ENCODE measurements at places on chromosomes 3 and 15. TPM values are rescaled to one million over a fixed set of nuclear protein-coding genes. Genes with fewer than 3 reads are reported as not detected.

PAK6 gene
- polyA plus RNA-seq, result 8.7 TPM

CLDN18 gene
- polyA plus RNA-seq, result 3.0 TPM

TMEM212 gene
- 0.35 TPM for polyA plus RNA-seq

FBXL2 gene
- polyA plus RNA-seq, result 26.2 TPM

NUP210 gene
- polyA plus RNA-seq, result 35.1 TPM

AP3B2 gene
- 2.6 TPM for polyA plus RNA-seq

MAGEL2 gene
- polyA plus RNA-seq, result 4.8 TPM

BFSP2 gene
- polyA plus RNA-seq, result 0.56 TPM

LINGO1 gene
- polyA plus RNA-seq, result 16.2 TPM

SNX33 gene
- 20.8 TPM for polyA plus RNA-seq

TRIM42 gene
- not detected for polyA plus RNA-seq

- no peak for DNase-seq
Observed at GRCh38 chr15:69869291-69869690, 228.4 kb downstream of the TLE3 start.

GRCh38 chr3:29291260-29291981, 10.6 kb downstream of the RBMS3 start:
- no peak for DNase-seq

DNA sequence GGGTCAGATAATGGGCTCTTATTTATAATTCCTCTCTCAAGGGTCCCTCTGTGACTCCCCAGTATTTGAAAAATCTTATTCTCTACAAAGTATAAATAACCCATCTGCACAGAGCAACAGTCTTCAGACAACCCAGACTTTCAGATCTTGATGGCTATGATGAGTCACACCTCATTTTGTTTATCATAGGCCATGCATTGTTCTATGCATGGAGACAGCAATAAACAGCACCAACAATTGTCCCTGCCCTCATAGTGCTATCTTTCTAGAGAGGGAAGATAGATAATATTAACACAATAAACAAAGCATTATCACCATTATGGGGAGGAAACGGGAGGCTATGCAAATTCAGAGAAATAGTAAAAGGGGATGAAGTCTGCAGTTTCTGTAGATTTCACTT, 13.4 kb downstream of the FHIT start:
- no peak for DNase-seq

- DNase-seq, result no peak
Observed at GRCh38 chr3:147130461-147130860, 275.9 kb downstream of the ZIC4 start.

DNA sequence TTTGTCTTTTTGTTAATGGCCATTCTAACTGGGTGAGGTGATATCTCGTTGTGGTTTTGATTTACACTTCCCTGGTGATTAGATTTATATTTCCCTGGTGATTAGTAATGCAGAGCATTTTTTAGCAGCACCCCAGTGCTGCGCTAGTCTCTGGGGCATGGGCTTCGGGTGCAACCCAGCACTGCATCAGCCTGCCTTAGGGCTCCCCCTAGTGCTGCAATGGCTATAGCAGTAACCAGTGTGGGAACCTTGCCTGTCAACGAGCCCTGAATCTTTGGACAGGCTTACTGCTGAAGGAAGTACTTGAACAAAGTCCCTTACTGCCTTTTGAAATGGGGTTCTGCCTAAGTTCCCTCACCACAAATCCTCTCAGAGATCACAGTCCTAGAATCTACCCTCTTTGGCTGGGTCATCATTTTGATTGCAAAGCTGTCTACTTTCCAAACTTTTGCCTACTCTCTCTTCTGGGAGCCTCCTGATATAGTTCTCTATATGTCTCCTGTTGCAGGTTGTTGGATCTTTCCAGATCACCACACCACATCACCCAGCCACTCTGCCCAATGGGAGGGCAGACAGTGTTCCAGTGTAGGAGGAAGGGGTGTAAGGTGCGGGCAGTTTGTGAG, 79.2 kb upstream of the CCNL1 start:
- no peak for DNase-seq

GRCh38 chr3:139455206-139455605, 21.1 kb downstream of the RBP2 start:
- DNase-seq, result no peak

DNA sequence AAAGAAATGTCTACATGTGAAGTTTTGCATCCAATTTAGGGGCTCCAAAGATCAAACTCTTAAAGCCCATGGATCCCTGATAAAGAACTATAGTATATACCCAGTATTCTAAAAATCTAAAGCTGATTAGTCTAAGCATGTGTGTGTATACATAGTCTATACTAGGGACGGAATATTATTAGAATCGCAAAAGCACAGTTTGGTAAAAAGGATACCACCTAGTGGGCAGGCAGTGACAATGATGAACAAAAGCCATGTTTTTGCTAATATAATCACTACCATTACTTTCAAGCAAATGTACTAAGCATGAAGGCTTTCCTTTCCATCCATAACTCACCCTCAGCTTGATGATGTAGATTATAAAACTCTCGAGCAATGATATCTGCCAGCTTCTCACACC, 16.5 kb downstream of the POLQ start:
- DNase-seq, result no peak

DNA sequence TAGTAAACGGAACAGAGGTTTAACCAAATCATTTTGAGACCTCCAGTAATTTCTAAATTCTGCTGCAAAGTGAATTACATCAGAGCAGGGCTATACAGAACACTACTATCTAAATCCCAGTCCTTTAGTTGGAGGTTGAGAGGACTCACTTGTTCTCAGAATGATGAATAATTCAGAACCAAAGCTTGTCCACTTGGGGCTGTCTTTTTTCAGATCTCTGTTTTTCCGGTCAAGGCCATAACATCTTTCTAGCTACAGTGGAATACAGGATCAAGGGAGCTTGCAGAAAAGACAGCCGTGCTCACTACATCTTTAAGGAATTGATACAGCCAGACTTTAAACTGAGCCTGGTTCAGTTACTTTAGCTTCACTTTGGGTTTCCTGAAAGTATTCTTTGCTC, 194.5 kb downstream of the EFHB start:
- no peak for DNase-seq

DNA sequence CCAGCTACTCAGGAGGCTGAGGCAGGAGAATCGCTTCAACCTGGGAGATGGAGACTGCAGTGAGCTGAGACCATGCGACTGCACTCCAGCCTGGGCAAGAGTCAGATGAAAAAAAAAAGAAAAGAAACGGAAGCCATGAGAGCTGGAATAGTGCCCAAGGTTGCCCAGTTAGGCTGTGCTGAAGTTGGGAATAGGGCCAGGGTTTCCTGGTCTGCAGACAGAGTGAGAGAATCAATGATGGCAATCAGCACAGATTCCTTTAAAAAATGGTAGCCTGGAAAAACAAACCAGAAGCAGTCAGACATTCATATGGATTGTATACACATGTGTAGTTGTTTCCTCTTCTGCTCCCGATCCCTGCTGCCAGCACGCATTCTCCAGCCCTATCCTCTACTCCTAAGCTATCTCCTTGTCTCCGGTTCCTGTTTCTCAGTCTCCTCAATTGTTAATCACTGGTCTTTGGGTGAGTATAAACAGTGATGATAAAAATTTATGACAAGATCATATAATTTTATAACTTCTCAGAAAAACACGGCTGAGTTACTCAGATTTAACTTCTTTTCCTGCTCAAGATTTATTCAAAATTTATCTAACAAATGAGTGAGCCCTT, 316.2 kb upstream of the UMPS start:
- DNase-seq, result no peak

DNA sequence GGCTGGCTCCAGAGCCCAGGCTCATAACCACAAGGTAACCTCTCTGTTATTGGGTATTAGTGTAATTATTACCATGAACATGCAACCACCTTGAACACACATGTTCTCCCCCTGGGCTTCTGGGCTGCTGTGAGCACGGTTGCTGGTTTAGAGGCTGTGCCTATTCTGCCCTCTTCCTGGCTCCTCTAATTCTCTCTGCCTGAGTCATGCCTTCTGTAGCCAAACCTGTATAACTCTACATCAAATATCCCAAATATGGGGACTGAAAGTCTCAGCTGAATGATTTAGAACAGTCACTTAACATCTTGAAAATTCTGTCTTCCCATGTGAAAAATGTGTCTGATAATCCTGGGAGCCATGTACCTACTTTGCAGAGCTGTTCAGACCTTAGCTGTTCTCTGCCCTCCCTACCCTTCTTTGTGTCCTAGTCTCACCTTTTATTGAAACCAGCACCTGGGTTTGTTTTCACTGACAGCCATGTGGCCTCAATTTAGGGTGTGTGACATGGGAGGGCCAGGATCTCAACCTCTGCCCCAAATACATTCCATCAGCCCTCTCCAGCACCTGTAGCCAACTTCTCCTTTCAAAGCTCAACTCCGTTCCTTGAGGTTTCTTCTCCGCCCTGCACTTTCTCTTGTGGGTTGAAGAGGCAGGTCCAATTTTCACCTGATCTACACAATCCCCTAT, 60.7 kb downstream of the PDZRN3 start:
- no peak for DNase-seq

DNA sequence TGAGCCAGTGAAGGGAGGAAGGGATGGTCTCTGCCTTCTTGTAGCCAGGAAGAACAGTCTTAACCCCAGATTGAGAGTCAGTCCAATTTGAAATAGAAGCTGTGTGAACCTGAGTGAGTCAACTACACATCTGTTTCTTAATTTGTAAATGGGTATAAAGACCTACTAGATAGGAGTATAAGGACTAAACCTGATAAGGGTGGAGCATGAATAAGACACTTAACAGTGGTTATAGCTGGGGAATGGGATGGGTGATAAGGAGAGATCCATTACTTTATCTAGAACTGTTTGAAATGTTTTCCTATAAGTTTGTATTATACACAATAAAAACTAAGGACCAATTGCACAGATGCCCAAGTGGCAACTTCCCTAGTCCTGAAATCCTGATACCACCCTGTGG, 1.4 kb downstream of the MAN2C1 start:
- no peak for DNase-seq

DNA sequence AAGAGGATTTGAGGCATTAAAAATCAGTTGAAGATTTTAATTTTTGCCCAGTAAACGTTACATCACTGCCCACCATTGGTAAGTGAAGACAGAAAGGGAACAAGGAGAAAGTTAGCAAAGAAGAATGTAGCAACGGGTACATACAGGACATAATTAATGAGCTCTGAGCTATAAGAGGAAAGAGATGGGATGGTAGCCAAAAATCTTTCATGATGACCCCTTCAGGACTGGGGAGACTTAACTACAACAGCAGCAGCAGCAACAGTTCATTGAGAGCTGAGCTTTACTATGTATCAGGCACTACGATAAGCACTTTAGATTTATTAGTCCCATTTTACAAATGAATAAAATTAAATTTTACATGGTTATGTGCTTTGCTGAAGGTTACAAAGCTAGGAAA, 18.4 kb downstream of the EMC4 start:
- no peak for DNase-seq

GRCh38 chr3:78969483-78969882, 798.3 kb downstream of the ROBO1 start:
- DNase-seq, result no peak

- DNase-seq, result no peak
Observed at GRCh38 chr3:52998771-52999513, 46.9 kb downstream of the SFMBT1 start.

Data from left renal cortex interstitium (tissue), 4 donors.